ENCODE measurements at places on chromosomes 6 and 20.
A peak's percentile ranks its signal among the peaks of the same experiment; 100 is the strongest.

DNA sequence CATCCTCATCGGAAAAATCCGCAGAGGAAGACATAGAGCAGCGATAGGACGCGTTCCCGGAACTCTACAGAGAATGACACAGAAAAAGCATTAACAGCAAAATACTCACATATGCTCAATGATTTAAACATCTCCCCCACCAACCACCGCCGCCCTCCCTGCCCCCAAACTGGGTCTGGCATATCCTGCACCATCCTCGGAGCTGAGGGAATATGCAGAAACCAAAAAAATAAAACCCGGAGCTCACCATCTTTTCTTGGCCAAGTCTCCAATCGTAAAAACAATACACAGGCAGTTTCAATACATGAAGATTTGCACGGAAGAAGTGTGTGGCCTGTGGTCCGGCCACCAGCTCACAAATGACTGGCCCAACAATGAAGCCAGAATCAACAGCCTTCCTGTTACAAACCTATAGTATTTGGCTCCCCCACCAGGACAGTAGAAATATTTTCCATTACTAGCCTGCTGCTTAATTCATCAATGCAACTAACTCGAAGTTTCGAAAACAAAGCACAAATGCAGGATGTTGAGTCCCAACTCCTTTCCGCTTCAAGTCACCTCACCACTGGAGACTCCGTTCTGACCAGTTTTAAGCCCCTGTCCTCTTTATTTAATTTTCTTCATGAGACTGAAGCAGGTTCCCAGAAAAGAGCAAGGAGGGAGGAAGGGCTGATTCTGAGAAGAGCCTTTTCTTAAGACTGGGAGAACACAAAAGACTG lies 103.2 kb upstream of the BEND6 start:
- no peak for DNase-seq

DNA sequence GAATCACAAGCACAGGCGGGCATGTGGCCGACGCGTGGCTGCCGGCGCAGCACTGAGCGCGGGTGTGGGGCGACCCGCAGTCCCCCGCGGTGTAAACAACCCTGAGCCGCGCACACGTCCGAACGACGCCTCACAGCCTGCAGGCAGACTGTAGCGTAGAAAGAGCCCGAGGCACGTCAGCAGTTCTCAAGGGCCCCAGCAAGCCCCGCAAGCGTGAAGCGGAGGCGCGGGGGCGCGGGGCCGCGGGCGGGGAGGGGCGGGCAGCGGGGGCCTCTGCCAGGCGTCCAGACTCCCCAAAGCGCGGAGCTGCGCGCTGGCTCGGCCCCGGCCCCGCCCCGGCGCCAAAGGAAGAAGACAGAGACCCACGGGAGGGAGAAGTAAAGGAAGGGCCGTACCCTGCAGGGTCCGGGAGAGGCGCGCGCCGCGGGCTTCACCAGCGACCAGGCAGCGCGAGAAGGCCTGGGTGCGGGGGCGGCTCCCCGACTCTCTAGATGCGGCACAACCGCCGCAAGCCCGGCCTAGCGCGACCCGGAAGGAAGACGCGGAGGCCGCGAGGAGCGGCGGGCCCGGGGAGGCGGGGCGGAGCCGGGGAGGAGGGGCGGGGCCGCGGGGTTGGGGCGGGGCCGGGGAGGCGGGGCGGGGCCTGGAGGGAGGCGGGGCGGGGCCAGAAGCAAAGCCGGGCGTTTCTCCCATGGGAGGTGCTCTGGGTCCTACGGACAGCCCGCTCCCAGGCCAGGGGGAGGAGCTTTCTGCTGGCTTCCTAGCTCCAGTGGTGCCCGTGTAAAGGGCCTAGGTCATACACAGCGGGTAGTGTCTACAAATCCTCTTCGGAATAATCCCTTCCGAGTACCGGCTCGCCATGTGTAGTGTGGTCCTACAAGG lies at the start of gene FBXL4:
TSS of gene FBXL4 (minus strand) at position 536 of the 882 bp plus-strand sequence. CDS start 20,958 bp downstream, outside the sequence.
- peak; percentile 58 for DNase-seq

GRCh38 chr20:59580146-59580946 lies 24.0 kb upstream of the PHACTR3 start:
- DNase-seq = no peak

GRCh38 chr6:22959571-22959970 lies 390.2 kb downstream of the HDGFL1 start:
- DNase-seq = no peak

- DNase-seq = no peak
These were observed 30.7 kb downstream of the CDH22 start for GRCh38 chr20:46277602-46278001.

DNA sequence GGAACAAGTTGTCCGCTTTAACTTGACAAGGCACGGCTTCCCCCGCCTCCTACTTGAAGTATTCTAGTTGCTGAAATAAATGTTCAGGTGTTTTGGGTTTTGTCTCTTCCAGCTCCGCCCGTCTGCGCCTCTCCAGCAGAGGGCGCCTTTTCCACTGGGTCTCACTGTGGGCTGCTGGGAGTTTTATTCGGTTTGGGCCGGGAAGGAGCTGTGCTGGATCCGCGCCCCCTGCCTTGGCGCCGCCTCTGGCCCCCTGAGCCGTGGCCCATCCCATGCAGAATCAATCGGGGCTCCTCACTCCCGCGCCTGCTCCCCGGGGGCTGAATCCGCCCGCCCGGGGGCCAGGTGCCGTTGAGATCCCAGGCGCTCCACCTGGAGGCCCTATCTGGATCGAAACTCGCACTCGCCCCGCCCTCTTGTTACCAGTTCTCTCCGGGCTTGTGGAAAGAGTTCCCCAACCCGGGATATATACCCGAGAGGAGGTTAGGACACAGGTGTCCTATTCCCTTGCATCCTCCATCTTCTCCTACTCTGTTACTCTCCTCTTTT lies 51.0 kb upstream of the TCF21 start:
- DNase-seq = no peak

DNA sequence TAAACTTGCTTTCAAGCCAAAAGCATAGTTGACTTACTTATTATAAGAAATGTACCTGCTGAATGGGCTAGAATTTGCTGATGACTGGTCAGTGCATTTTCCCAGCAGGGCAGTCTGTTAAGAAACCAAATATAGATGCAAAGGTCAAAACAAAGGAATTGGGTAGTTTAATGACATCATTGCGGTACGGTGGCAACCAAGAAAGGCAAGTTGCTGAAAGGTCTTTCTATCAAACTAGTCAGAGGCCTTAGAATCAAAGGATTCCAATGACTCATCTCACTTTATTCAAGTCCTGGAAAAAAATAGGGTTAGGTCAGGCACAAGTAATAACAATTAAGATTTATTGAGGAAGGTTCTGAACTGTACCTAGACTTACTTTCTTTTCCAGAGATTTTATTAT lies 76.4 kb downstream of the KIZ start:
- no peak for DNase-seq

GRCh38 chr6:54191461-54191860 lies 80.2 kb downstream of the MLIP start:
- DNase-seq = no peak

GRCh38 chr6:111347589-111347988 lies 135.4 kb downstream of the REV3L start:
- DNase-seq = no peak

- DNase-seq = no peak
These were observed 939.1 kb downstream of the KIF16B start for GRCh38 chr20:15634102-15634501.
